Fibroblast of the aortic adventitia (primary cell): ENCODE measurements at places on chromosomes 11 and 22.

GRCh38 chr11:102920118-102920684 is 35.3 kb downstream of the MMP13 start:
- no peak for DNase-seq

GRCh38 chr22:48146426-48146825 is 1384.0 kb downstream of the TBC1D22A start:
- DNase-seq: no peak

GRCh38 chr11:117255966-117256365 is 23.5 kb downstream of the RNF214 start:
- no peak for DNase-seq

- peak; percentile 60 for DNase-seq
Measured at GRCh38 chr11:13761716-13762115, 93.2 kb downstream of the FAR1 start.

- DNase-seq: peak; percentile 12
Measured at GRCh38 chr11:4551346-4551979, 6.5 kb downstream of the OR52M1 start.

GRCh38 chr11:34830035-34830434 is 86.1 kb downstream of the APIP start:
- DNase-seq: no peak

- peak; percentile 95 for DNase-seq
Measured at GRCh38 chr11:12508151-12508751, 130.9 kb downstream of the PARVA start.

- DNase-seq: peak; percentile 58
Measured at GRCh38 chr11:834371-835316, 1.9 kb downstream of the CD151 start.

GRCh38 chr22:50140615-50141014 is 29.9 kb upstream of the PANX2 start:
- no peak for DNase-seq

GRCh38 chr22:34866495-34867131 is 199.3 kb upstream of the ISX start:
- peak; percentile 7 for DNase-seq

- DNase-seq: no peak
Measured at GRCh38 chr11:36013950-36014897, 70.4 kb downstream of the LDLRAD3 start.

DNA sequence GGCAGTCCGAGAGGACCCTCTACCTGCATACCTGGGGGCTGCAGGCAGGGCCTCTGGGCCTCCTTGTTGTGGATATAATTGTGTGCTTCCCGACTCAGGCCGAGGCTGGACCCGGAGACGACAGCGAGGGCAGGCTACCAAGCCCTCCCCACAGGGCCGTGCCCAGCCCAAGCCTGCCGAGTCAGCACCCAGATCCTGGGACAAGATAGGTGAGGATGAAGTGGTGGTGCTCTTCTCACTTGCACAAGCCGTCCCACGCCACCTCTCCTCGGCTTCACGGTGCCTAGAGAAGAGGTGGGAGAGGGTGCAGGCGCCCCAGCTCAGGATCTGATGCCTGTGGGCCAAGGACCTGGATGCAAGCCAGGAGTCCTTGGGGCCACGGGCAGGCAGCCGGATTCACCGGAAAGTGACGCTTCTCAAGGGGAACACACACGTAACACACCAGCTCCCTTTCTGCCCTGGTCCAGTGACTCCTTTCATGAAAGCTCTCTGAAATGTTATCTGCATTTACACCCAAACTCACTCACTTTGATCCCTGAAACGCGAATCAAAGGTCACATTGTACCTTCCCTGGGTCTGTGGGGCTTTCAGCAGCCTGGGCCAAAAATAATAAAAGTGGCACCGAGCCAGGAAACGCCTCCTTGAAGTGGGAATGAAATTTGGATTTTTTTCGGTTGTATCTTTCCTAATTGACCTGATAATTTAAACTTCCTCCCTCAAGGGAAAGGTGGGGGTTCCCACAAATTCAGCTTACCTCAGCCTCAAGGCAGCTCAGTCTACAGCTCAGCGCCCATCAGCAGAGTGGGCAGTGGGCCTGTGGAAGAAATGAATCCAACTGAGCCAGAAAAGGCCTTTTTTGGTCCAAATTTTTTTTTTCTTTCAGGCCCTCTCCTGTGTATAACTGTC is 1.1 kb upstream of the GNB1L start:
- peak; percentile 58 for DNase-seq

DNA sequence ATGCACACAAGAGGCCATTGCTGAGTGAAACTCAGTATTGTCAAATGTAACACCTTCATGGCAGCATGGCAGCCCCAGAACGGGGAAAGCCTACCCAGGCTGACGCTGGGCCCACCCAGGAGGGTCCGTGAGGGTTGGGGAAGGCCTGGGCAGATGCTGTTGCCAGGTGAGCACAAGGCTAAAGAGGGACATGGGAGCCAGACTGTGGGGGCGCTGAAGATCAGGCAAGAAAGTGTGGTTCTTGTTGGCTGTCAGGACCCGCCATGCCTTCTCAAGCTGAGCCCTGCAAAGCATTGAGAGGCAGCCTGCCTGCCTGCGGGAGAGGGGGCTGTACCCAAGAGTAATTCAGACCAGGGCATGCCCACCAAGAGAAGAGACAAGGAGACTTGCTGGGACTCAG is 85.0 kb upstream of the PITPNB start:
- DNase-seq: no peak

- DNase-seq: no peak
Measured at GRCh38 chr11:112811783-112812182, 149.4 kb upstream of the NCAM1 start.

DNA sequence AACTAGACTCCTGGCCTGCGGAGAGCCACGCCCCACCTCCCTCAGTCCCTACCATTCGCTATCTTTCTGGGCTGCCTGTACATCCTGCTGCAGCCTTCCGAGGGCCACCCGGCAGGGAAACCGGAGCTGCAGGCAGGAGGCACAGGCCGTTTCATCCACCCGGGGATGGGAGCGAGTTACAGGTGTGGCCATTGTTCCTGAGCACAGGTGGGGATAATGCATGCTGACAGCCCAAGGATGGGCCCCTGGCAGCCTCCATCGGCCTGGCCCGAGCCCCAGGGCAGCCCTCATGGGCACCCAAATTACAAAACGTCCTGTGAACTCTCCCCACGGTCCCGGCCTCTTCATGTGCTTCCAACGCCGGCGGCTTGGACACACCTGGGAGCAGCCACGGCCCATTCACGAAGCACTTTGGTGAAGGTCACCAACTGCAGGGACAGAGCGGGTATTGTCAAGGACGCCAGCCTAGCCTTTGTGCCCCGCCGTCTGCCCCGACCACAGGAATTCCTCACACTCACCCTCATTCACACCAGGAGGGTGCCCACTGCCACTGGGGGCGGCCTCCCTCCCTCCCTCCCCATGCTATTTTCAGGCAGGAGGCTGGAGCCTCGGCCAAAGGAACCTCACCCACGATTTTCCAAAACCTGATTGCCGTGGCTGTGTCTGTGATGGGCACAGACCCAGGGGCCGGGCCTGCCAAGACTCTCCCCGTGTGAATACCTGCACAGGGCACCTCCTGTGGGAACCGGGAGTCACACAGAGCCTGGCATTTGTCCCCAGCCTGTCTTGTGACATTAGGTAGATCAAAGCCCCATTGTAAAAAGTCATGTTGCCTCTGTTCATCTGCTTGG is 42.1 kb upstream of the MYEOV start:
- DNase-seq: no peak

GRCh38 chr22:43077121-43077877 is 11.9 kb downstream of the TTLL1 start:
- DNase-seq: no peak

DNA sequence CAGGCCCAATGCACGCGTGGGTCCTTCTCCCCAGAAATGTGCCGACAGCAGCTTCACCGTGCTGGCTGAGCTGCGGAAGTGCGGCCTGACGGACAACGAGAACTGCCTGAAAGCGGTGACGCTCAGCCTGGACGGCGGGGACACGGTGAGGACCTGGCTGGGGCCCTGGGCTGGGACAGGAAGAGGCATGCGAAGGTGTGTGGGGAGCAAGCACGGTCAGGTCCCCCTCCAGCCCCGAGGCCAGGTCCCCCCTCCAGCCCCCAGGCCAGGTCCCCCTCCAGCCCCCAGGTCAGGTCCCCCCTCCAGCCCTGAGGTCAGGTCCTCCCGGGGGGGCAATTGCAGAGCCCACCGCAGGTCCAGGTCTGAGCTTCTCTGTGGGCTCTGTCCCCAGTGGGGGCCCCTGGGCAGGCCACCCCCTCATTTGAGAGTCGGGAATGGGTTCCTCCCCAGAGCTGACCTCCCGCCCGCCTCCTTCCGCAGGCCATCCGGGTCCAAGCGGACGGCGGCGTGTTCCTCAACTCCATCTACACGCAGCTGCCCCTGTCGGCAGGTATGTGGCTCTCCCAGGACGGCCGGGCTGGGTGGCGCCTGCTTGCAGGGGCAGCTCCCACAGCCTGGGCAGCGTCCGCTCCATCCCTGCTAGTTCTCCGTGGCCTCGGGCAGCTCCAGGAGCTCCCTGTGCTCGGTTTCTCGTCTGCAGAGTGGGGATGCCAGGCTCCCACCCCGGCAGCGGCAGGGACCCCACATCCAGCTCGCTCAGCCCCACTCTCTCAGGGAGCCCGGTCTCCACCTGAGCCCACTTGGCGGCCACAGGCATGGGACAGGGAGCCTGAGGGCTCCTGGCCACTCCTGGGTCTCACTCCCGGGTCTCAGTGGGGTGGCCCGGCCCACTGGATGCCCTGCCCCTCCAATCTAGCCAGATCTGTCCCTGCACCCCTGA is 7.9 kb downstream of the MUC5B start:
- DNase-seq: no peak

- DNase-seq: peak; percentile 61
Measured at GRCh38 chr11:26960281-26960680, 33.6 kb upstream of the FIBIN start.

DNA sequence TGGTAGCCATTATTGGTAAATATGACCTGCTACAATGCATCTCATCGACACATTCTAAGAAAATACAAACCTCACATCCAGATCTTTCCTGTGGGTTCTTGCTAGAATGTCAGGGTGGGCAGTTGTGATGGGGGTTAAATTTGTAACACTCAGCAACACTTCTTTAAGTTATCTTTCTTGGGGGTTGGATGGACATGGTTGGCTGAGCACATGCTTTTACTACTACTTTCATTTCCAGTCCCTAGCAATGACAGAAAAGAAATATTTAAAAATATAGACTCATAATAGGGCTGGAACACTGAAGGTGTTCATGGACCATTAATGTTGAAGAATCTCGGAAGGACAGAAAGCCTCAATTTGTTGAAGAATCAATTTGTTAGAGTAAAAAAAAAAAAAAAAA is 57.6 kb downstream of the APOL3 start:
- no peak for DNase-seq

DNA sequence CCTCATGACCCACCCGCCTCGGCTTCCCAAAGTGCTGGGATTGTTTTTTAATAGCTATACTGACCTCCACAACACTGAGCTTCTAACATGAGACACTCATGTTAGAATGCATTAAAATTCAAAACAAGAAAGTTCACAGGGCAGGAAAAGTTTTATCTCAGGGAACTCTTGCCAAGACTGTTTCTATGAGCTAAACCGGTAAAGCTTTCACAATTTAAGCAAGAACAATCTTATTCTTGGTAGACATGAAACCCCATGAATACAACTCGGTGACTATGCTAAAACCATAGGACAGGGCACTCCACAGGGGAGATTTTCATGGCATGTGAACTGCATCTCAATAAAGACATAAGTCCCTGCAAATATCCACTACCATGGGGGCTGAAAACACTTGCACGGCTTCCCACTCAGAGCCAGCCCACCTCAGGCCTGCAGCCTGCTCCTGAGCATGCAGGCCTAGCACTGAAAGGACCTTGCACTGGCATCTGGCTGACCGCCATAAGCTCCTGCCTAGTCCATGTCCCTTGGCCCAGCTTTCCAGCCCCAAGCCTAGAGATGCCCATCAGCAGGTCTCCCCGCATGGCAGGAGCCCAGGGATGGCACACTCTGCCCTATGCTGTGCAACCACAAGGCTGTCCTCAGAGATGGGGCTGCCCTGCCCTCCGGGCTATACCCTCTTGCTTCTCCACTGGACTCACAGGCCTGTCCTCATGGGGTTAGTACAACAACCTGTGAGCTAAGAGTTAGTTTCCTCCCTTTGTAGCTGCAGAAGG is 58.4 kb downstream of the DGCR2 start:
- DNase-seq: no peak

DNA sequence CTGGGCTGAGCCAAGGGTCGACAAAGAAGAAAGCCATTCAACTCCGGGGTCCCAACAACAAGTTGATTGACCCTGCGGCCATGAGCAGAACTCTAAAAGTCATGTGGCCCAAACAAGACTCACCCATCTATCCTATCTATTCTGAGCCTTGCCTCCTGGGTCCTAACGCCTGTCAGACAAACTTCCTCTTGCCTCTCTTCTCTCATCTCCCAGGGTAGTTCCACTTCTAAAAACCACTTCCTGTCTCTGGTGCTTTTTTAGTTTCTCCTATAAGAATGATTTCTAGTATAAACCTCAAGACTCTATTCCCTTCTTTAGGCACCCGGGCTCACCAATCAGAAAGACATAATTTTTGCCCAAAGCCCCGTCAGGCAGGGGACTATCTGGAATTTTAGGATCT is 530.2 kb downstream of the DLG2 start:
- DNase-seq: no peak

GRCh38 chr22:30878516-30879414 is 89.8 kb downstream of the MORC2 start:
- DNase-seq: no peak

GRCh38 chr22:27124351-27124966 is 467.1 kb downstream of the MIAT start:
- DNase-seq: peak; percentile 59

DNA sequence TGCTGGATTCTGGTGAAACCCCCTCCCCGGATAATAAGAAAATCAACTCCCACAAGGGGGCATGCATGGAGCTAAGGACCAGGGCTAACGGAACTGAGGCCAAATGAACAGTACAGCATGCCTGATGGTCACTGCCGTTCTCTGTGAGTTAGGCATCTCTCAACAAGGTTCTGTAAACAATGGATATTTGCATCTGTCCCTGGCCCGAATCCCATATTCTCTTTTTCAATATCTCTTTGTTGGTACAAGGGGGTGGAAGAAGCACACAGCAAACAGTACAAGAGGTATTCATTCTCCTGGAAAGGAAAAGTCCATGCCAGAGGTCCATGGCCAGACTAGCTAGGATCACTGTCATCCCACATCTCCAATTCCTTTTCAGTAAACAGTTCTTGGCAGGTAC is 32.2 kb upstream of the APOA1 start:
- no peak for DNase-seq

GRCh38 chr11:12755510-12756453 is 81.6 kb downstream of the TEAD1 start:
- no peak for DNase-seq

DNA sequence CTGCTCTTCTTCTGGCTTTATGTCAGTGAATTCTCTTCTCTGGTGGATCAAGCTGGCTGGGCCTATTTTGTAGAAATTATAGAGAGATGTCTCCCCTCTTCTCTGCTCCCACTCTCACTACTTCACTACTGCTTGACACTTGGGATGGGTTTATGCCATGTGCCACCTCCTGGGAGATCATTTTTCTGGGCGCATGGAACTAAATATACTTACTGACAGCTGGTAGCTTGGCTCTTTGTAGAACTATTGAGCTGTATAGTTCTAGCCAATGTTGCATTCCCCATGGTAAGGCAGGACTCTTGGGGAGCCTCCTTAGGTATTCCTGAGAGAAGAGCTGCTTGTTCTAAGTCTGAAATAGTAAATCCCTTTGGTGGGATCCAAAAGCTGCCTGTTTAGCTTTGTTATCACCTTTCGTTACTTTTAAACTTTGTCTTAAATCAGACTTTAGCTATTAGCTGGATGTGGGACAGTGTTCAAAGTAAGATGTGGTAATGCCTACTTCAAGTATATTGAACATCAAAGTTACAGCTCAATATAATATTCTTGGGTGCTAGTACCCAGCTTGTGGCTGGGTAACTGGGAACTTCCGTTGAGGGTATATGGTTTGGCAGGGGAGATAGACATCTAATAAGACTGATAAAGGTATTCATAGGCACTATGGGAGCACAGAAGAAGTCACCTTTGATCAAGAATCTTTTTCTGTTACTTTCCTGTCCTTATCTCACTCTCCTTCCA is 87.5 kb upstream of the RRM1 start:
- DNase-seq: no peak
